ENCODE measurements at places on chromosomes 3 and 15.

DNA sequence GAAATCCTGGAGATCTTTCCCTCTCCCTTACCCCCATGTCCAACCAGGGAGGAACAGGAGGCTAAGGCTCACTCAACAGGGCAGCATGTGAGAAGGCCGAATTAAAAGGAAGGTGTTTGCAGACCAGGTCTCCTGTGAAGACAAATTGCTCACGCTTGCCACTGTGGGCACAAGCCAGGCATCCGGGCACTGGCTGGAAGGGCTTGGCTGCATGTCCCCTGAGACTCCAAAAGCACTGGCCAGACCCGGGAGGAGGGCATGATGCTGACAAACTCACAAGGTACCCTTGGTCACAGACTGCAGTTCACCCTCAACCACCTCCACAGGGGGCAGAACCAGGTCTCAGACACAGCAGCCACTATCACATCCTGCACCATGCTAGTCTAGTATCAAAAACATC, 113.7 kb upstream of the NSMCE3 start:
- DNase-seq, result no peak

DNA sequence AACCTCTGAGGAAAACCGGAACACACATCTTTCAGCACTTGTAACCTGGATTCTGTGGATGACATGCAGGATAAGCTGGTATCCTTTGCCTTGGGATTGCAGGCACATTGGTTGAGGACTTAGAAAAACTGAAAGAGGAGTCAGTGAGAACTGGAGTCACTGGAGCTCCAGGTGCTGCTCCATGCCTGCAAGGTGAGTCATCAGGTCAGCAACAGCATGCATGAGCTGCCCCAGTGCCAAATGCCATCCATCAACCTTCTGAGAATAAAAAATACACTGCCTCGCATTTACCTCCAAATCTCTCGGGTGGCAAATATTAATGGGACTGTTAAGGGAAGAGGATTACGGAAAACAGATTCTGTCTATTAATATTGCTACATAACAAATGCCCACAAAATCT, 729.1 kb downstream of the NTRK3 start:
- no peak for DNase-seq

DNA sequence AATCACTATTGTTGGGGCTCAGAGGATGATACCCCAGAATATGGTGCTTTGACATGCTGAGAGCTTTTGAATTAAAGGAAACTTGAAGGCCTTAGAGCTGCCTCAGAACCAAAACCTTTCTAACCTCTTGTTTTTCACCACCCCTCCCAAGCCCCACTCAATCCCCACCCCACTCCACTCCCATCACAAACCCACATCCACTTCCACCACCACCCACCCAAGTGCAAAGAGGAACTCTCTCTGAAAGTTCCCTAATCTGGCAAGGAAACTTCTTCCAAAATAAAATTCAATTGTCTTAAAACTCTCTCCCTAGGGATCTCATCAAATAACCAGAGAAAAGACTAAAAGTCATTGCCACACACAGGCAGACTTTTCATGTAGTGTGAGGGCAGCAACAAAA, 301.2 kb upstream of the ARHGEF26 start:
- no peak for DNase-seq

DNA sequence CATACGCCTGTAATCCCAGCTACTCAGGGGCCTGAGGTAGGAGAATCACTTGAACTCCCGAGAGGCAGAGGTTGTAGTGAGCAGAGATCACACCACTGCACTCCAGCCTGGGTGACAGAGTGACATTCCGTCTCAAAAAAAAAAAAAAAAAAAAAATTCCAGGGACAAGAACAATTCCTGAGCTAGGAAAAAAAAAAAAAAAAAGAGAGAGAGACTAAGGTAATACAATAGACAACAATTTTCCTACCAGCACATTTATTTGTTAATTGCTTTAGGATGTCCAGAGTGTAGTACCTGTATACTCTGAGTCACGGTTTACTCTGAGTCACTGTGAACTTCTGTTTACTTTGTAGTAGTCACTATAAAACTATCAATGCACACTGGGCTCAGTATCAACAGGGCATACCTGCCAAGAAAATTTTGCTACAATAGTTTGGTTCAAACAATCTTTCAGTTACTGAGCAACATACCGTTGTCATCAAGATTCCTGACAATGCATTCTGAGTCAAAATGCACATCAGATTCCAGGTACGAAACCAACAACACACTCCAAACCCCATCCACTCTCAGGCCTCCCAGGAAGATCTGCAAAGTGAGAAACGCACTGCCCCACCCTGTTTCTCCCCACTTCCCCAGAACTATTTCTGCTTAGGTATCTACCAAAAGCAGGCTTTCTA, 28.3 kb downstream of the IGF2BP2 start:
- DNase-seq, result no peak

- DNase-seq, result no peak
These were observed 441.4 kb upstream of the AGTR1 start for GRCh38 chr3:148255981-148256969.

DNA sequence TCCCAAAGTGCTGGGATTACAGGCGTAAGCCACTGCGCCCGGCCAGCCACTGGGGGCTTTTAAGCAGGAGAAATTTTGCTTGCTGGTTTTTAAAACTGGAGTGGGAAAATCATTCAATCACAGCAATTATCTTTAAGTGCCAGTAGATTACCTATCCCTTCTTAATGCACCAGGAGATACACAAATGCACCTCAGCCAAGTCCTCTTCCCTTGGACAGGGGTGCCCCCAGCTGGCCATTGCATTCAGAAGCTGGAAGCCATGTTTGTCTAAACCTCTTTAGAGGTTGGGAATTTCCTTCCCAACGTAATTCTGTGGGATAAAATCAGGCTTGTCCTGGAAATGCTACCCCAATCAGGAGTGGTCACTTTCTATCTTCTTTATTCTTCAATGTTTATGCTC, 26.6 kb downstream of the MIX23 start:
- no peak for DNase-seq

GRCh38 chr15:91946581-91947292, 93.2 kb downstream of the SLCO3A1 start:
- no peak for DNase-seq

DNA sequence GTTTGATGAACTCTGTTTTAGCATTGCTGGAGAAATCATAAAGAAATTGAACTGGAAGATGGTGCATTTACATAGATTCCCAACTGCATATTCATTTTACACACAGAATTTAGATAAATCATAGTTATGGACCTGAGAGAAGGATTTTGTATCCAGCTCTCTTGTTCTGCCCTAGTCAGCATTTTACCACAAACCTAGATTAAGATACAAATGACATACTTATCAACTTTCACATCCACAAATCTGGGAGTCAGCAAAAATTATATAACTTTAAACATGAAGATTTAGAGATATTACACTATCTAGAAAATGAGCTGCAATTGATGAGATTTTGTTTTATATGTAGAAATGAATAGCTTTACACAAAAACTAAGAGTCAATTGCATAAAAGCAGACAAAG, 632.8 kb downstream of the IGSF11 start:
- no peak for DNase-seq

GRCh38 chr15:81410318-81410753, 36.3 kb upstream of the TMC3 start:
- DNase-seq, result peak; percentile 65

Data from Right ventricle myocardium inferior (tissue), 1 donor.